Activated CD4-positive, CD25-positive, alpha-beta regulatory T cell (primary cell): ENCODE measurements at places on chromosomes 7 and 10.

DNA sequence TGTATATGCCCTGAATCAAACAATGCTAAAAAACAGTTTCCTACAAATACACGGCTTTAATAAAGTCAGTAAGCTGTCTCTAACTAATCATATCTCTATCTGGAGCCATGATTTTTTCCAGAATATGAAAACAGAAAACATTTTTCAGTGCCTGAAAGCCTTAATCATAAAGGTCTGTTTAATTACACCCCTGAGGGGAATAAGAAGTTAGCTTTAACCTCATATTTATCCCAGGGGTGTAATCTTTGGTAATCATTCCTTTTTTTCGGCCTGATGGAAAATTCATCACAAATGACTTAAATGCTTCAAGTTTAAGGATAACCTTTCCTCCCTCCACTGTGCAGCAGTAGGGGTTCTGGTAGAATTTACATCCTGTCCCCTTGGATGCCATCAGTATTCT lies 124.2 kb downstream of the ATE1 start:
- DNase-seq: no peak

GRCh38 chr10:74419958-74420375 lies 268.9 kb downstream of the ADK start:
- no peak for DNase-seq

GRCh38 chr7:83441-83840 lies 108.9 kb upstream of the FAM20C start:
- no peak for DNase-seq

DNA sequence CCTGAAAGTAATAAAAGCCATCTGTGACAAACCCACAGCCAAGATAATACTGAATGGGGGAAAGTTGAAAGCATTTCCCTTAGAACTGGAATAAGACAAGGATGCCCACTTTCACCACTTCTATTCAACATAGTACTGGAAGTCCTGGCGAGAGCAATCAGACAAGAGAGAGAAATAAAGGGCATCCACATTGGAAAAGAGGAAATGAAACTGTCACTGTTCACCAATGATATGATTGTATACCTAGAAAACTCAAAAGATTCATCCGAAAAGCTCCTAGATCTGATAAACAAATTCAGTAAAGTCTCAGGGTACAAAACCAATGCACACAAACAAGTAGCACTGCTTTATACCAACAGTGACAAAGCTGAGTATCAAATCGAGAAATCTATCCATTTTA lies 581.7 kb upstream of the TEX47 start:
- no peak for DNase-seq

DNA sequence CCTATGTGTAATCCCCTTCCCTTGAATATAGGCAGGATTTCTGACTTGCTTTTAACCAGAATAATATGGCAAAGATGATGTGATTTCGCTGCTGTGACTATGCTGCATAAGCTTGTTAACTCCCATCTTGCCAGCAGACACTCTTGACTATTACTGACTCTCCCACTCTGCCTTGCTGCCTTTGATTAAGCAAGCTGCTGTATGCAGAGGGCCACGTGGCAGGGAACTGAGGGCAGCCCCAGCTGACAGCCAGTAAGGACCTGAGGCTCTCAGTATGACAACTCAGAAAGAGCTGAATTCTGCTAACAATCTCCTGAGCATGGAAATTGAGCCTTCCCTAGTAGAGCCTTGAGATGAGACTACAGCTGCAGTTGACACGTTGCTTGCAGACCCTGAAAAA lies 279.4 kb upstream of the CACNA2D1 start:
- no peak for DNase-seq
